ENCODE measurements at places on chromosomes 7 and 10.

DNA sequence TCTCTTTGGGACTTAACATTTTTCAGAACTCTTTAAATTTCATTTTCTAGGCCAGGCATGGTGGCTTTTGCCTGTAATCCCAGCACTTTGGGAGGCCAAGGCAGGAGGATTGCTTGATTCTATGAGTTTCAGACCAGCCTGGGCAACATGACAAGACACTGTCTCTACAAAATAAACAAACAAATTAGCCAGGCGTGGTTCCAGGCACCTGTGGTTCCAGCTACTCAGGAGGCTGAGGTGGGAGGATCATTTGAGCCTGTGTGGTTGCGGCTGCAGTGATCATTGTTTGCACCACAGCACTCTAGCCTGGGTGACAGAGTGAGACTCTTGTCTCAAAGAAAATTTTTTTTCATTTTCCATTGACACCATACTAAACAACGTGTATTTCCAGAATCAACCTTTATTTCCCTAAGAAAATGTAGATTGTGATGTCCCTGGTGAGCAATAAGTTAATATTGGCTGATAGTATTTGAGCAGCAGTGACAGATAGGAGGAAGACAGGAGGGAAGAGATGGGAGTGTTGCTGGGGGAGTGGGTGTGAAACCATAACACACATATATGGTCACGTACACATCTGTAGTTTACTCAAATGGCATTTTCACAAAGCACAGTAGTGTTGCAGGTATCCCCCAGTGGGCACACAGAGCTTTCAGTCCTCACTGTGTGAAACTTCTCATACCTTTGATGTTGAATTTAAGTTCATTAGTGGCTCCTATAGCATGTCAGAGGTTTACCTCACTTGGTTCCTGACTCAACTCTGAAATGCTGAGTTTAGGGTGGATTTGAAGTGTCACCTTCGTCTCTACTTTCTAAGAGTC lies 205.6 kb downstream of the AUTS2 start:
- DNase-seq = no peak

- DNase-seq = peak; percentile 88
Measured at GRCh38 chr10:129466703-129467358, at the start of gene MGMT. Gene MGMT, plus strand, starts transcription at chr10:129467241.

- DNase-seq = peak; percentile 34
Measured at GRCh38 chr7:149126662-149127266, 640 bp upstream of the ZNF425 start.

- DNase-seq = no peak
Measured at GRCh38 chr10:76086761-76087639, 655.6 kb downstream of the LRMDA start.

GRCh38 chr7:158021836-158022235 lies 565.8 kb downstream of the PTPRN2 start:
- DNase-seq = no peak

- DNase-seq = no peak
Measured at GRCh38 chr7:88095-88926, 104.1 kb upstream of the FAM20C start.

- DNase-seq = no peak
Measured at GRCh38 chr10:133000648-133001047, 58.3 kb upstream of the CFAP46 start.

DNA sequence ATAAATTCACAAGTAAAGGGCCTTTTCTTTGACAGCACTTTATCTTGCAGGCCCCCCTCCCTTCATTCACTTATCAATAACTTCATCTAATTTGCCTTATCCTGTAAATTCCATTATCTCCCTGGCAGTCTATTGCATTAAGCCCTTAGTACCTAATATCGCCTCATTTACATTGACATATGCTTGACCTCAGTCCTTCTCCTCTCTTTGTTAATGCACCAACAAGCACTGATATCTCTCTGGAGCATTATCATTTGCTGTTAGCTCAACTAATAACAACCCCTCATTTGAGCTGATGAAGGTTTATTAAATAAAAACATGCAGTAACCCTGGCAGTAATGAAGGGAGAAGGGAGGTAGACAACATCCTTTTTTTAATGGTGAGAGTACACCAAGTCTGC lies 46.8 kb downstream of the EXOC4 start:
- DNase-seq = no peak

DNA sequence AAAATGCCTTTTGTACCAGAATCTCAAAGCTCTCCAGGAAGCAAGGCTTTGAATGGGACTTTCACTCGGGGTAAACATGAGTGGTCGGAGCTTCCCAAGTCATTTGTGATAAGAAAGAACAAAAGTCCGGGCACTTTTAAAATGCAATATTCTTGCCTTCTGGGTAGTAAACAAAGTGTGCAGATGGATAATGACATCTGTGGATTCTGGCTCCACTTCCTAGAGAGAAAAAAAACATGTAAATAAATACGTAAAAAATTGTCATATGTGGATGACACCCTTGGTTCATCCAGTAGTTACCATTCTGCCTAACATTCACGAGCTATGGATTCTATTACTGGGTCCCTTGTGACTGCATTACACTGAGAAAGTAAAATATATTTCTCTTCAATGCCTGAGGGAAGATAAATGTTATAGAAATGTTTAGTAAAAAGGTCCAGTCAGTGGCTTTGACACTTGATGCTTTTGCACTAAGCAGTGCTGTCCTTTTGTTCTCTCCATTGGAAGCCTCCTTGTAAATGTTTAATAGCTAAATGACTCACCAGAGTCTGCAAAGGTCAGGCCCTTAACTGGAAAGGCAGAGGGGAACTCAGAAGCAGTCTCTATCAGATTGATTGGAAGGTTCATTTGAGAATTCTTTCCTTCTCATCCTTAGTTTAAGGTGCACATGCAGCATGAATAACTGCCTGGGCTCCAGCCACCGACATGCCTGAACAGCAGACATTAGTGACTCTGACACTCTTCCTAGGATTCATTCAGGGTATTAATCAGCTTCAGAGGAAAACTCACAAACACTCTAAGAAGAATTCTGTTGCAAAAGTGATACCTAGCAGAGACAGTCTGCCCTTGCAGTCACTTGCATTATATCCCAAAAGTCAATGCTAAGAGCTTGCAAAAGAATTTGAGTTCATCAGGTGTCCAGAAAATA lies 11.7 kb upstream of the EDRF1 start:
- no peak for DNase-seq

DNA sequence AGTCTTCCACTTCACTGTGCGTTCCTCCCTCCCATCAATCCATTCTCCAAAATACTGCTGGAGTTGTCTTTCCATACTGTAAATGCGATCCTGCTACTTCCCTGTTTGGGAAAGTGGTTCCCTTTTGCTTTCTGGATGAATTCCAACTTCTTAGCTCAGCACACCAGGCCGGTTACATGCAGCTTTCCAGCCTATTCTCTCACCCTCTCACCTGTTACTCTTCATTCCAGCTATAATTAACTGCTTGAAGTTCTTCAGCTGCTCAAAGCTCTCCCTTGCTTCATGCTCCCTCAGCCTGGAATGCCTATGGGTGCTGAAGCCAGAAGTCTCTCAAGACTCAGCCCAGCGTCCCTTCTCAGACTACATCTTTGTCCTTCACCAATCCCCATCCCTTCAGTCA lies 6.0 kb upstream of the ZNRF2 start:
- no peak for DNase-seq

DNA sequence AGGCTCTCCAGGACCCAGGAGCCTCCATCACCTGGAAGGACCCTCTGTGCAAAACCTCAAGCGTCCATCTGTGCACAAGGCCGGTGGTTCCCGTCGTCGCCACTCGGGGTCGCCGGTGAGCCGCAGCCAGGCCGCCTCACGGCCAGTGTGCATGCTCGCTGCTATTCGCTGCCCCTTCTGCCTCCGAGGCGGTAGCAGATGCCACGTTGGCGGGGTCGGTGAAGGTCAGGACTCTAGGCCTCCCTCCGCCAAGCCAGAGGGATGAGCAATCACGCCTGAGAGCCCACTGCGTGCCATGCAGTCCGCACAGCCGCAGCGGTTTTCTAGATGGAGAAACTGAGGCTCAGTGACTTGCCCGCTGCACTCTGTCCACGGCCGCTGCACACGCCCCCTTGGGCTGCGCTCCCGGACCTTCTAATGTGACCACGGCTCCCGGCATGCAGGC lies 5.7 kb downstream of the UPK3B start:
- no peak for DNase-seq

GRCh38 chr7:30379131-30379530 lies 94.7 kb downstream of the ZNRF2 start:
- DNase-seq = no peak

- DNase-seq = no peak
Measured at GRCh38 chr10:59180689-59181270, 4.3 kb downstream of the PHYHIPL start.

- DNase-seq = no peak
Measured at GRCh38 chr7:27082171-27082570, 13.6 kb downstream of the HOXA1 start.

GRCh38 chr10:22635650-22636049 lies 78.7 kb downstream of the PIP4K2A start:
- DNase-seq = no peak

- no peak for DNase-seq
Measured at GRCh38 chr7:142587578-142588191, 161.6 kb upstream of the PRSS1 start.

- no peak for DNase-seq
Measured at GRCh38 chr10:95518455-95519452, 42.4 kb downstream of the SORBS1 start.

DNA sequence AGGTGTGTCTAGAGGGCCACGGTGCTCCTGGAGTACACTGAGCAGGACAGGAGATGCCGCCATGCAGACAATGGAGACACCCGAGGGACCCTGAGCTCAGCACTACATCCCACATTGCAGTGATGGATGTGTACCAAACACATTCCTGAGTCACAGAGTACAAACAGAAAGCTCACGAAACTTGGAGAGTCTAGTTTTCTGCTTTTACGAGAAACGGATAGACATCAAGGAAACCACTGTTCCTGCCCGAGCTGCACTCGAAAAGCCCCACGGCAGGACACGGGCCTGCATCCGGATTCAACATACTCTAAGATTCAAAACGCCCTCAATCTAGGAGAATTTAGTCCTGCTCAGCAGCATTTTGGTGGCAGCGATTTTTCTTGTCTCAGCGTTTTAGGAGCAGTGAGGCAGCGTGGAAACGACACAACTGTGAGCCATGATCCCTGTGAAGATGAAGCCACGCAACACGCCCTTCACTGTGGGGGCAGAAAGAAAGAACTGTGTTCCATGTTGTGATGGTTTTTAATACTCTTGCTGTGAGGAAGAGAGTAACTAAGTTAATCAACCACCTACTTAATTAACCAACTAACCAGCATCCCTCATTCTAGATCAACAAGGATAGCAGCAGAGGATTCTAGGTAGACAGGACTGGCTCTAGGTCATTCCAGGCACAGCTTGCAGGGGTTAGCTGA lies 3.2 kb downstream of the TNS3 start:
- DNase-seq = no peak

GRCh38 chr7:603152-603951 lies 83.7 kb upstream of the PDGFA start:
- no peak for DNase-seq

GRCh38 chr10:65430979-65431378 lies 1494.9 kb upstream of the LRRTM3 start:
- no peak for DNase-seq

DNA sequence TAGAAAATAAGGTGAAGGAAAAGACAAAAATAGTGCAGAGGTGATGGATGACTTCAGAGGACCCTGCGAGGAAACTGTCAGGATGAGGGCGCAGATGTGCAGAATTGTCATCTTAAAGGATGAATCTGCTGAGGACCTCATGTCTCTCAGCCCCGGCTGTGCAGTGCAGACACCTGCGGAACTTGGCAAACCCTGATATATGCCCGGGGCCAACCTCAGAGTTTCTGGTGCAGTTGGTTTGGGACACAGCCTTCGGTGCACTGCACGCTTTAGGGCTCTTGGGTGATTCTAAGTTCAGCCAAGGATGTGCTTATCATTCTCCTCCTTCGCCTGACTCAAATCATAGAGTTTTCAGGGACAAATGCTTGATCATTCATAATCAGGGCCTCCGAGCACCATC lies 310.1 kb downstream of the TCERG1L start:
- DNase-seq = no peak

DNA sequence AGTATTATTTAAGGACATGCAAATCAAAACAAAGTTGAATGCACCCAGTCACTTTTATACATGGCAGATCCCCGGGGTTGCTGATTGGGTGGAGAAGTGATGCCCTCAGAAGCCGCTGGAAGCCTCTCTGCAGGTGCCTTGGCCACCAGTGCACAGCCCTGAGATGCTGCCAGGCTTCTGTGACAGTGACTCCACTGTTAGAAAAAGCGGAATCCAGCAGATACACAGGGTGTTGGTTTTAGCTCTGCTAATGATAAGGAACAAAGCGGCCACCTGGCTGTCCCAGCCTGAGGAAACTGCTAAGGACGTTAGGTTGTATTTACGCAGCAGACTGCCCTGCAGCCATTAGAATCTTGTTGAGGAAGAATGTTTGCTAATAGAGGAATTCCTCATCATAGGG lies 47.5 kb downstream of the JAKMIP3 start:
- DNase-seq = no peak

- DNase-seq = no peak
Measured at GRCh38 chr10:90530521-90530920, 327.3 kb downstream of the HTR7 start.

DNA sequence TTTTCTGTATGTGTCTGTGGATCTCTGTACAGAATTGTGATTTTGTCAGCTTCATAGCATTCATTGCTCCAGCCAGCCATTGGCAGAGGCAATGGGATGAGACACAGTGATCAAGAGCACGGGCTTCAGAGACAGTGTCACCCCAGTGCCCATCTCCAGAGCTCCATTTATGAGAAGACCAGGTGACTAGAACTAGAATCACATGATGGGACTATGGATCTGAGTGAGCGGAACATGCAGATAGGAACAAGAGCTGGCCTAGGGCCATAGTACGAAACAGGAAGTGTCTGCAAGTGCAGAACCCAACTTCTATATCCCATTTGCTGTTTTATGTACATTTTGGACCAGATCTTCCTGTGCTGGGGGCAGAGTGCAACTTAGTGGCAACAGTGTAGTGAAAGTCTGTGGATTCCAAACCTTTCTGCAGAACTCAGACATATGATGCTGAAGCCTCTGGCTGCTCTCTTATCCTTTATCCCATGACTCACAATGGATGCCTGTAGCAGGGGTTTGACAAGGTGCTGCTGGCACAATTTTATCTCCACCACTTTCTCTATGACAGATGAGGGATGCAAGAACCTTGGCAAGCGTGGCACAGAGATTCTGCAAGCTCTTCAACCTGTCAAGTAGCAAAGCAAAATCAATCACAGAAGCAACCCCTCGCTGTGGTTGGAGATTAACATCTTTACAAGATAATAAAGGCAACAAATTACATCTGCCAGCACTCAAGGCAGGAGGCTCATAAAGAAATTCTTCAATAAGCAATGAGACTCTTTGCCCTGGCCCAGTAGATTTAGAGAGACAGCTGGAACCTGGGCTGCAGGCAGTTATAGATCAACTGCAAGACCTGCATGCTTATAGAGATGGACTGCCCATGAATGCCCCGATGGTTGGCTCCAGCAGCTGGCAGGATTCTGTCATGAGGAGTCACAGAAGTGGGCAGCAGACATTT lies 681.3 kb downstream of the TNS3 start:
- no peak for DNase-seq

DNA sequence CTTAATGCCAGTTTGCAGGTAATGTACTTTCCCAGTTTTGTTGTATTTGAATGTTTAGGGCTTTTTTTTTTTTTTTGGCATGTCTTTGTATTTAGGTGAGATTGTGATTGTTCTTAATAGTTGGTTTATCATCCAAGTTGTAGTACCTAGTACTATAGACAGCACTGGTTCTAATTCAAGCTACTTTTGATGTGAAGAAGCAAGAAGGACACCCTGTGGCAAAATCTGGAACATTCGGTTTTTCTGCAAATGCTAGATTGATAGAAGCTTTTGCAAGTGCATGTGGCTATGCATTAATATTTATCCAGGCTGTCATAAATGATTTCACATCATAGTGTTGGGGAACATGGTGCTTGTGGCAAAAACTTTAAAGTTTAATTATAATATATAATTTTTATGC lies 248.9 kb downstream of the FOXP2 start:
- DNase-seq = peak; percentile 1

All from occipital lobe (tissue), 3 donors.